ENCODE measurements at places on chromosomes 2 and 18.
A peak's percentile ranks its signal among the peaks of the same experiment; 100 is the strongest.

DNA sequence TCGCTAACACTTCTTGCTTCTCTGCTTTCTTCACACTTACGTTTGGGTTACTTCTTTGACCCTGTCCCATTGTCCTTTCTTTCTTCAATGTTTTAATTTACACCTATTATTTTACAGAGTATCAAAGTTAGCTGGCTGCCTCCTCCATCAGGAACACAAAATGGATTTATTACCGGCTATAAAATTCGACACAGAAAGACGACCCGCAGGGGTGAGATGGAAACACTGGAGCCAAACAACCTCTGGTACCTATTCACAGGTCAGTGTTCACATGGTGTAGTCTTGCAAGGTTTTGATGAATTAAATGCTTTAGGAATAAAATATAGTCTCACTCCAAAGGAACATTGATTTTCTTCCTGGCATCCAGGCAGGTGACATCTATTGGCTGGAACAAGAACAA, 919.0 kb downstream of the MBD2 start:
- DNase-seq, result no peak

DNA sequence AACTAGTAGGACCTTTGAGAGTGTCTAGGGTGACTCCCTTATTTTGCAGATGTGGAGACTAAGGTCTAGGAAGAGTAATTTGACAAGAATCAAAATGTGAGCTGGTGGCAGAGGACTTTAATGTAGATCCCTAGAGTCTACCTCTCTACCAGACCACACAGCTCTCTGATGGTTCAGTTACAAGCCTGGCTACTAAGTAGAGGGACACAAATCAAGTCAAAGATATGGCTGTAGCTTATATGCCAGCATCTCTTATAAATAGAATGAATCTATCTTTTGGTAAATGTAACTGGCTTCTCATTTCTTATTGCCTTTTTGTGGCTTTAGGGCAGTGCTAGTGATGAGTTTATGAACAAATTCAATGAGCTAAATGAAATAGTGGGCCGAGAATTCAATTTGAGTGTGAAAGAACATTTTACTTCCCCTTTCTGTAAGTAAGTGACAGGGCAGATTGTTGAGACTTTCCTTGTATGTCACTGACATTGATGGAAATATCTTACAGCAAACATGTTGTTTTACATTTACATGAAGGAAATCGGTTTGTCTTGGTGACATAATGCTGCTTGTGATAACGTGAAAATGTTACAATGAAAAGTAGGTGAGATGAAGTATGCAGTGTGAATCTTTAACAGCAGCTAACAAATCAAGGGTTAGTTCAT, 28.3 kb downstream of the CSRNP3 start:
- peak; percentile 49 for DNase-seq

DNA sequence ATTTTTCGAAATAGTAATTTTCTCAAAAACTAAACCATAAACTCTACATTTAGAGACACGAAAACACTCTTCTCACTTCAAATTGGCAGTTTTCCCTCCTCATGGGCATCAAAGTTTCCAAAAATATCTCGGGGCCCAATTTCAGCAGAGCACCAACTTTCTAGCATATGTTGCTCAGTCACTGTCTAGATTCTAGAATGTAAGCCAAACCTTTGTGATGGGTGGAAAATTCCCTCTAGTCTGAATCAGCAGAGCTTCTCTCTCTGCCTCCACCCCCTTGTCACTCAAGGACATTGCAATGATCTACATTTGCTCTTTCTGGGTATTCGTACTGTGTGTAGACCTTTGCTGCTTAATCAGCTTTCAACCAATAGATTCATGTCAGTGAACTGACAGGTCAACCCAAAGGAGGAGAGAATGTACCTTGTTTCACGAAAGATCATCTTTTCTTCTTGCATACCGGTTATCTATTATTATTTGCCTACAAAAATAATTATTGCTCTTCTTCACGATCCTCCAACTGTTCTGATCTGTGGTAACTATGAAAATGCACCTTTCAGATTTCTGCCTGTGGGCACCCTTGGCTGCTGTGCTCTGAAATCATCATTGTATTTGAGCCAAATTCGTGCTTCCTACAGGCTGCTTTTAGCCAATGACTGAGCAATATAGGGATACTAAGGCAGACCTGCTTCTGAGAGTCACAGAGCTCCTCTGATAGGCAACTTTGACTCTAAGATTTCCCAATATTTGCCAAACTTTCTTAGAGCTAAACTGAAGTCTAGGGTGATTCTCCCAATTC, 38.7 kb upstream of the GLS start:
- no peak for DNase-seq

DNA sequence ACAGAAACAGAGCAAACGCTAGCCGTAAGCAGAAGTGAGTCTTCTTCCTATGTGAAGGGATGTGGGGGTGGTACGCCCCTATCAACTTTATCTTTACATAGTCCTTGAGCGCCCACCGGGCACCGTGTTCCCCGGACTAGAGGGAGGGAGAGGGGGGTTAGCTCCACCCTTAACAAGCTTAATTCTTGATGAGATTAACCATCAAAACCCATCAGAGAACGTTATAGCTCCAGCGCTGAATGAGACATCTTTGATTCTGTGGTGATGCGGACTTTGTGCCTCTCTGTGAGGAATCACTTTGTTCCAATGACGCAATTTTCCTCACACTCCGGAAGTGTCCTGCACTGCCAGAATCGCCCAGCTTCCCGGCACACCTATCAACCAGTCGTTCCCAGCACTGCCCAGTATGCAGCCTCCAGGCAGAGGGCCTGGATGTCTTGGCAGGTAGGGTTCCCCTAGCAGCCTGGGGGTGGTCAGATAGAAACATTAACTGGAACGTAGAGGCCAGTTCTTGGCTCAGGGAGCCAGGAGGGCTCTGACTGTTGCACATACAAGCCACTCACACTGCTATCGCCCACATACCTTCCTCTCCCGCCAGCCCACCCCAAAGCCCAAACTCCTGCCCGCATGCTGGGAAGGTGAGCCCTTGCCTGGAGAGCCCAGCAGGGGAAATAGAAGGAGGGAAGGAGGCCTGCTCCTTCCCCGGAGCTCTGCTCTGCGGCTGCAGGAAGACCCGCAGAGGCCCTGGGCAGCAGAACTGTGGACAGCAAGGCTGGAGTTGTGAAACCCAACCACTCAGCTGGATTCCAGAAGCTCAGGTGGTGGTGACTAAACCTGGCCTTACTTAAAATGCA, 1.9 kb upstream of the ODC1 start:
- DNase-seq, result no peak

GRCh38 chr2:69067866-69068265, 54.9 kb downstream of the ANTXR1 start:
- DNase-seq, result no peak

GRCh38 chr2:29222381-29223179, 107.4 kb downstream of the CLIP4 start:
- no peak for DNase-seq

DNA sequence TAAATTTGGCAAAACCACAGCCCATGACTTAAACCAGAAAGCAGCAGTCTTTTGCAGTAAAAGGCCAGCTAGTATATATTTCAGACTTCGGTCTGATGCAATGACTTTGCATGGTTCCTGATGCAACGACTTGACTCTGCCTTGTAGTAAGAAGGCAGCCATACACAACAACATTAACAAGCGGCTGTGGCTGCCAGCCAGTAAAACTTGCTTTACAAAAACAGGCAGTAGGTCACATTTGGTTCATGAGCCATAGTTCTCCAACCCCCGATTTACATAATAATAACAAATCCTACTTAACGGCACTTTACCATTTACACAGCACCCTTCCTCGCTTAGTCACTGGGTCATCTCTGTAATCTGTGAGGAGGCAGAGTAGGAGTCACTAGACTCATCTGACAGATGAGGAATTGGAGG, 410.3 kb downstream of the LRATD1 start:
- no peak for DNase-seq

DNA sequence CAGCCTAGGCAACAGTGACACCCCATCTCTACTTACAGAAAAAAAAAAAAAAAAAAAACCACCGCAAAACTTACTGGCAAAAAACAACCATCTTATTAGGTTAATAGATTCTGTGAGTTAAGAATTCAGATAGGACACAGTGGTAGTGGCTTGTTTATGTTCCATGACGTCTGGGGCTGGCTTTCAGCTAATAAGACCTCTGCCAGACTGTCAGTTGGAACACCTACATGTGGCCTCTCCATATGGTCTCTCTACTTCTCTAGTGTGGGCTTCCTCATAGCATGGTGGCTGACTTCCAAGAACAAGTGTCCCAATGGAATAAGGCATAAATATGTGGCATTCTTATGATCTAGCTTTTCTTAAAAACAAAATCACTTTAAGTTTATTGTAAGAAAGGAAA, 94.0 kb upstream of the OTX1 start:
- DNase-seq, result no peak

DNA sequence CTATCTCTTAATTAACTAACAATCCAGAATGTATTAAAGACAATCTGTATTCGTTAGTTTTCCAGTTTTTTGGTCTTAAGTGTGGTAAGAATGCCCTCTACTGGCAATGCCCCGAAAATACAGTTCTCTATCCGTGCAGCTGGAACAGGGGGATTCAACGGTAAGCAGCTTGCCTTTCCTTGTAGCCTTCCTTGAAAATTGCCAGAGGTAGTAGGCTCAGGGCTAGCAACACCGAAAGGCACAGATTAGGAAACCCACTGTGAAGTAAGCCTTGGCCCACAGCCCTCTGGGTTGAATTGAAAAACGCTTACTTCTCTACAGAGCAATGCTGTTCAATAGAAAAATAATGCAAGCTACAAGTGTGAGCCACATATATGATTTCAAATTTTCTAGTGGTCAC, 17.1 kb upstream of the VPS4B start:
- DNase-seq, result peak; percentile 85

DNA sequence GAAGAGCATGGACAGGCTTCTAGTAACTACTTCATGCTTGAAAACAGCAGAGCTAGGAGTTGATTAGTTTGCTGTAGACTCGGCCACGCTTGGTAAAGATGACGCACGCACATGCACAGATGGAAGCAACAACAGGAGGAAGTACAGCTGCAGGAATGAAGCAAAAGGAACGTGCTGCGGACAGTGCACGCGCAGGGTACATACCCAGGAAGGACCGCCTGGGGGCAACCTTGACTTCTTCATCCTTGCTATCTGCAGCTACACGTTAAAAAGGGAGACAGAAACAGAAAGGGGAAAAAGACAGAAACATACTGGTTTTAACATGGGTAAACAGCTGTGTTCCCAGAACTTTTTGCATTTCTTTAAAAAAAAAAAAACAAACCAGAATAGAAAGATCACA, 17.7 kb downstream of the SLC66A2 start:
- no peak for DNase-seq

- DNase-seq, result no peak
Measured at GRCh38 chr2:161983866-161984265, 90.1 kb downstream of the DPP4 start.

- no peak for DNase-seq
Measured at GRCh38 chr18:58288921-58289797, 245.1 kb downstream of the NEDD4L start.

GRCh38 chr2:60336442-60337141, 216.9 kb downstream of the BCL11A start:
- DNase-seq, result peak; percentile 30

DNA sequence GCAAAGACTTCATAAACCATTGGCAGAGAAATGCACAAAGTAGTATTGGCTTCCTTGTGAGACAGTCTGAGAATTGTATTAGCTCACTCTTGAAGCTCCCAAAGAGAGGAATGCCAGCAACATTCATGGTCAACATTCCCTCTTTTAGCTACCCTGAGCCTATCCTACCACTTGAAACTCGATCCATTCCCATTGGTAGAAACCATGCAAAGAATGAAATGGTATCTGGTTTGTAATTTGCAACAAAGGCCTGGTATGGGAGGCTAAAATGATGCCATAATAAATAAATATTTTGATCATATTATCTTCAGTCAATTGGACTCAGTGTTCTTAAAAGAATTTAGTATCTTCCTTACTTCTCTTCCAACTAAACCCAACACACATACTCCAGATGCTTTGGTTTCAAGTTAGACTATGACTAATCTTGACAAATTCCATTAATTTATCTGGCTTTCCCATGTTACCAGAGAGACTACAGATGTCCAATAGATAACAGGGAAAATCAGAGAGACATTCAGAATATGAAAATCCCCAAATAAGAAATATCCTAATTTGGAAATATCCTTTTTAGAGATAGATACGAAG, 102.9 kb downstream of the DHRS9 start:
- no peak for DNase-seq

DNA sequence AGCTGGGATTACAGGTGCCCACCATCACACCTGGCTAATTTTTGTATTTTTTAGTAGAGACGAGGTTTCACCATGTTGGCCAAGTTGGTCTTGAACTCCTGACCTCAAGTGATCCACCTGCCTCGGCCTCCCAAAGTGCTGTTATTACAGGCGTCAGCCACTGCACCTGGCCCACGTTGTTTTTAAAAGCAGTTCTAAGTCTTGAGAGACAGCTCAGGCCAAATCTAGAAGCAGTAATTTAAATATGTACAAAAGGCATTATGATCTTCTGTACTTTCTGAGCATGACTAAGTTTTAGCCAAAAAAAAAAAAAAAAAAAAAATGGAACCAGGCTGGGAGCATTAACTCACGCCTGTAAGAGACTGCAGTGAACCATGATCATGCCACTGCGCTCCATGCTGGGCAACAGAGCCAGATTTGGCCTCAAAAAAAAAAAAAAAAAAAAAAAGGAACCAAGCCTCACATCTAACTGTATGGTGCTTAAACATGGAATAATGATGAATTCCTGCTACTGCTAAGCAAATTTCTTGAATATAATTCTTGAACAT, 4.0 kb downstream of the ABHD3 start:
- DNase-seq, result no peak
